ENCODE measurements at places on chromosomes 3 and 15.

DNA sequence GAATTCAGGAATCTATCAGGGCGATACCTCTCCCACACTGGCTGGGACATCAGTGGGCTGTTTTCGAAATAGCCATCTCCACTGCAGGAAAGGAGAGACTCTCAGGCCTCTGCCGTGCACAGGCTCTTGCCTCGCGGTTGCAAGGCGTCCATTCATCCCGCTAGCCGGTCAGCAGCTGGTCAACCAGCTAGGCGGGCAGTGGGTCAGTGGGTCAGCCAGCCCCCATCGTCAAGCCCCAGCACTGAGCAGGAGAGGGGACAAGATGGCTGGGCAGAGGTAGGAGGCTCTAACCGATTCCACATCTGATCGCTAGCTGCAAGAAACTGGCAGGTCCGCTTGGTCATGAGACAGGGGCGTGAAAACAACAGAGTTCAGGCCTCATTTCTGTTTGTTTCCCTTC lies 45.1 kb downstream of the MUC4 start:
- DNase-seq: no peak

- no peak for DNase-seq
Observed at GRCh38 chr3:25344670-25345069, 83.4 kb upstream of the RARB start.

DNA sequence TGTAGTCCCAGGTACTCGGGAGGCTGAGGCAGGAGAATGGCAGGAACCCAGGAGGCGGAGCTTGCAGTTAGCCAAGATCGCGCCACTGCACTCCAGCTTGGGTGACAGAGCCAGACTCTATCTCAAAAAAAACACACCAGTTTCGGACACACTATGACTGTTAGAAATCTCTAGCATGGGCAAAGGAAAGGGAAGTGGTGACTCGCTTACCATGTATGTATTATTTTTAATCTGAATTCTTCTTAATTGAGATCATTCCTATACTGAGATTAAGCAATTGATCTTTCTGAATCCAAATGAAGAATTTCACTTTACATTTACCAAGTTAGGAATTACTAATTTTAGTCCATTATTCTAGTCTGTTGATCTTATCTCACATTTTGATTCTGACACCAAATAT lies 459.2 kb upstream of the ALCAM start:
- no peak for DNase-seq

DNA sequence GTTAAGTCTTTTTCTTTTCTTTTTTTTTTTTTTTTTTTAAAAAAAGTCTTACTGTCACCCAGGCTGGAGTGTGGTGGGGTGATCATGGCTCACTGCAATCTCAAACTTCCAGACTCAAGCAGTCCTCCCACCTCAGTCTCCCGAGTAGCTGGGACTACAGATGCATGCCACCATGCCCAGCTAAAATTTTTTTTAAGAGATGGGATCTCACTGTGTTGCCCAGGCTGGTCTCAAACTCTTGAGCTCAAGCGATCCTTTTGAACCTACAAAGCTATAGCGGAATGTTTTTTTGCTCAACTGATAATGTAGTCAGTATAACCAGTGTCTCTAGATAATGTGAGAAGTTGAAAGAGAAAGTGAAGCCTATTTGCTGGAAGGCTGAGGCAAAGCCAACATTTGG lies 3.9 kb upstream of the IGF2BP2 start:
- DNase-seq: no peak

DNA sequence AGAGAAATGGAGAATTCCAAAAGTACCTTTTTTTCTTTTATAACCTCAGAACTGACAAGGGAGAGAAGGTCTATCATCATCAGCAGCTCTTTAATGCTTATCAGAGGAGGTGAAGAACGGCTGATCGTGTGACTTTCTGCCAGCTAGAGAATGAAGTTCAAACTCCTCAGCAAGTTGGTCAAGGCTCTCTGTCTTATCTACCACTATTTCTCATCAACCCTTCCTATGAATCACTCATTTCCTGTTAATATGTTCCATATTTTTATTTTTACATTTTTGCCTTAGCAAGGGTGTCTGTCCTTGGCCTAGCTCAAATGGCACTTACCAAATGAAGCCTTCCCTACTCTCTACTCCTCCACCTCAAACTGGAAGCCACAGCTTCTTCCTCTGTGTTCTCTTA lies 73.1 kb upstream of the TSPAN3 start:
- no peak for DNase-seq

- DNase-seq: no peak
Observed at GRCh38 chr3:181797431-181797830, 85.7 kb downstream of the SOX2 start.

DNA sequence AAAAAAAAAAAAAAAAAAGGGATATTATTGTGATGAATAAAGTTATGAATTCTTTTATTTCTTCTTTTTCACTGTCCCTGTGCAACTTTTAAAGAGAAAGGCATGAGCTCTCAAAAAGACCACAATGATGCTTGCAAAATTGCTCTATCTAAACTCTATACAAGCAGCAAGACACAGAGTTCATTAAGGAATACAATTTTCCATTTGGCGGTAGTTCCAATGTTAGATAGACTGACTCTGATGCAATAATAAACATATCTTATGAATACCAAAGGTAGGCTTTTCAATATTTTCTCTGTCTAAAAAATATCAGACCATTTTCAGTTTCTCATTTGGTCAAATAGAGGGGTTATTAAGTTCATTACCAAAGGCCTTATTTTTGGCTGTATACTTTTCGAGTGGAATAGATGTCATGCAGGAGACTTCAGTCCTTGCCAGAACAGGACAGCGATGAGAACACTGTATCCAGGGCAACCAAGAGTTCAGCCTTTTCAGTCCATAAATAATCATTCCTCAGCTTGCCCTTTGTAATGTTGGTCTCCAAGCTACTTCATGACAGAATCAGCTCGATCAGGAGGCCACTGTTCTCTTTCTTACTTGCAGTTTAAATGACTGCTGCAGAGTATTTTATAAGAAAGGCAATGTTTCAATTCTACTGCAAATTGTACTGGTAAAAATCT lies 162.9 kb upstream of the FAM3D start:
- no peak for DNase-seq

DNA sequence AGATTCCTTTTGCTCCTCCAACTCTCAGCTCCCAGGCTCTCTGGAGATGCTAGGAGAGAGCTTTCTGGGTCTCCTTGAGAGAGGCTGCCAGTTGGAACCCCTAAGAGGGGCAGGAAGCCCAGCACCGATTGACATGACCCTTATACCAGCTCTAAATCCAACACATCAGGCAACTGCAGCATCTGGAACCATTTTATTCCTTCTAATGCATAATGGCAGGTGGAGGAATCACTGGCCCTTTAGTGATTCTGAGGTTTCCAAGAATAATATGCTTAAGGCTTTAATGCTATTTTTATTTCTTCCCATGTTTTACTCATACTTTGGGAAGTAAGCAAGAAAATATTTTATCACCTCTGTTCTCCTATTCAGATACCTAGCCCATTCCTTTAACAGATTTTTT lies 60.3 kb upstream of the TEX264 start:
- no peak for DNase-seq

DNA sequence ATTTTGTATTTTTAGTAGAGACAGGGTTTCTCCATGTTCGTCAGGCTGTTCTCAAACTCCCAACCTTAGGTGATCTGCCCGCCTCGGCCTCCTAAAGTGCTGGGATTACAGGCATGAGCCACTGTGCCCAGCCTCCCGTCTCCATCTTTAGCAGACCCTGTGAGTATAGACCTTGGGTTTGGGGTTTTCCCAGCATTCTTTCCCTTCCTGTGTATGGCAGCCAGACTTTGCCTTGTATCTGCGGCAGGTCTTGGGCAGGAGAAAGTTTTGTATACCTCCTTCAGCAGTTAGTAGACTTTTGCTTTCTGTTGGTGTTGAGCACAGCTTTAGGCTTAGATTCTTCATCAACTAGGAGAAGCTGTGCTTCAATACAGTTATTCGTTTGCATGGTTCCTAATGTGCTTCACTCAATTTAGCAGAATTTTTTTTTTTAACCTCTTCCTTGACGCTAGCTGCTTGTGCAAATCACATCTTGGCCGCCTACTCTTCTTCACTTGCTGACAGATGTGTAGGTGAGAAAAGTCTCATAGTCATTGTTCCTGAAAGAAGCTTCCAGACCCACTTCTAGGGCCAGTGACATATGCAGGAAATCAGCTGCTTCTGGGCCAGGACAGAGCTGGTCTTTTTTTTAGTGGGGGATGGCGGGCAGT lies 38.4 kb downstream of the MAP2K1 start:
- DNase-seq: no peak

GRCh38 chr15:84855136-84855535 lies 29.3 kb upstream of the SLC28A1 start:
- no peak for DNase-seq

- no peak for DNase-seq
Observed at GRCh38 chr3:16294844-16295243, 29.8 kb downstream of the OXNAD1 start.

GRCh38 chr3:101828691-101829436 lies 20.4 kb upstream of the NFKBIZ start:
- no peak for DNase-seq

- DNase-seq: no peak
Observed at GRCh38 chr3:158486200-158486599, 84.8 kb upstream of the MLF1 start.

- no peak for DNase-seq
Observed at GRCh38 chr3:172659246-172660002, 51.4 kb downstream of the NCEH1 start.

GRCh38 chr3:157700405-157700804 lies 197.2 kb upstream of the VEPH1 start:
- no peak for DNase-seq

- no peak for DNase-seq
Observed at GRCh38 chr3:159775372-159775961, 213.2 kb upstream of the IL12A start.

DNA sequence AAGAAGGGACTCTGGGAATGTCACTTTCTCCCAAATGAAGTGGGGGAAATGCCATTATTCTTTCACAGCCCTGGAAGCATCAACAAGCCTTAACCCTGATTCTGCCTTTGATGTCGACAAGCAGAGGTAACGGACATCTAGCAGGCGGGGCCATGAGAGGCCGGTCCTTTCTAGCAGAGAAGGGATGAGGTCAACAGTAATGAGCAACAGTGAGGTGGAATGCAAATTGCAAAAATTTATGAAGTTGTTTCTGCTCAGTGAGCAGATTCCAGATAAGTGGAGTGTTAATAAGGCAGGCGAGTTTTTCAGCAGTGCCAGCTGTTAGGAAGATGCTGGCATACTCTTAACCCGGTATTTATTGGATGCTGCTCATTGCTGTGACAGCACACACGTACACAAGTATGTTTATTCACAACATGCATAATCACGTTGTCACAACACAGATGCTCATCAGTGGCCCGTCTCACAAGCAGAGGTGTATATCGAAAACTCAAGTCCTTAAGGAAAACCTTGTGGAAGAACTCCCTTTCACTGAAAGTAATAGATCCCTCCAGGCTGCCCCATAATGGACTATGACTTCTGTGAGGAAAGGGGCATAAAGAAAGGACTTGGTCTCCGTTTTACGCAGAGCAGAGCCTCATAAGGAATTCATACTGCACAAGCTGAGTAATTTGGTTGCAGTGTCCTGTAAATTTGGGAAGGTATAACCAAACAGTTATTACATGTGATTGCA lies 329.0 kb downstream of the IGSF11 start:
- DNase-seq: peak; percentile 2

DNA sequence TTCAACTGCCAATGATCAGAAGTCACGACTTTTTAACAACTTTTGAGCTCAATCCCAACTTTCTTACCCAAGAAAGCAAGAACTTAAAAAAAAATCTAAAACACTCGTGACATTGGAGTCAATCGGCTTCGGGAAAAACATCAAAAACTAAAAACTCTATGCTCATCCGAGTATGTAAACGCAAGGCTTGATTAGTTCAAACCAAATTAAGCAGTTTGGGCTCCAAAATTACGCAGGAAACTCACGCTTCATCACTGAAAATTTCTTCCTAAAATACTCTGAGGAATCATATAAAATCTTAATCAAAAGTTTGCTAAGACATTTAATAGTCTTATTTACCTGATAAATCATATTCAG lies 1.6 kb downstream of the TRA2B start:
- DNase-seq: no peak

DNA sequence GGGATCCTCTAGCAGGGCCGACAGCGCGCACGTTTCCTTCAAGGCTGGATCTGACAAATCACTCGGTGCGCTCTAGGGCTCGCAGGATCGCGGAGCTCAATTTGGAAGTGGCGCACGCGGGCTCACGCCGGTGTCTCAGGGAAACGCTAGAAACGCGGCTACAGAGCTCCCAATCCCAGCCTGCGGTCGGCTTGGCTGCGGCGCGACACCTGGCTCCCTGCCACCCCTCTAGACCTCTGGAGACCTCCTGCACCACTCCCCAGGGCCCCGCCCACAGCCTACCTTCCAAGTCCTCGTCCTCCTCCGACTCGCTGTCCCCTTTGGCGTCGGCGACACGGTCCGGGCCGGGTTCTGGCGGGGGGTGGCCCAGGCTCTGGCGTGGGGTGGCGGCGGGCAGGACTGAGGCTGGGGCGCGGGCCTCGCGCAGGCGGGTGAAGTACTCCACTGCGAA lies 596 bp downstream of the PRKAR2A start:
- DNase-seq: no peak

- no peak for DNase-seq
Observed at GRCh38 chr3:122952520-122952919, 75.0 kb downstream of the SEMA5B start.

DNA sequence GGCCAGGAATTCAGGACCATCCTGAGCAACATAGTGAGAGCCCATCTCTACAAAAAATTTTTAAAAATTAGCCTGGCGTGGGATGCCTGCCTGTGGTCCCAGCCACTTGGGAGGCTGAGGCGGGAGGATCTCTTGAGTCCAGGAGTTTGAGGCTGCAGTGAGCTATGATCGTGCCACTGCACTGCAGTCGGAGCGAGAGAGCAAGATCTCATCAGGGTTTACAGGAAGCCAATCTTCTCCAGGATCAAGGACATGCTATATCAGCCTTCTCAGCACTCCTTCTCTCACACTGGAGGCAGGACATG lies 451 bp upstream of the STOML1 start:
- DNase-seq: no peak

GRCh38 chr3:5898106-5898505 lies 710.6 kb downstream of the EDEM1 start:
- no peak for DNase-seq

DNA sequence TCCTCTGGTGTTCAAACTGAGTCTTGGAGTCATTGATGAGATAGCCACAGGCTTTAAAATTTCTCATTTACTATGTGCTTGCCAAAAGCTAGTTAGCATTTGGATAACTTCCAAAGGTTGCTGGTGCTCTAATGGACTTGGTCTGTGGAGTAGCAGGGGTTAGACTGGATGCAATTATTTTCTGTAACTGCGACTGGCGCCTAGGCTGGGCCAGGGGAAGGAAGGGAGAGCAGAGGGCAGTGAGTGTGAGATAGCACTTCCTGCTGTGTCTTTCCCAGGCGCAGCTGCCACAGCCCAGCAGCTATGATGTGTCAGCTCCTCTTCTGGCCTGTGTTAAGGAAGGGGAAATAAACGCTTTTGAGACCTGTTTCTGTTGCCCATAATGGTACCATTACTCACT lies 98.6 kb downstream of the MYRIP start:
- no peak for DNase-seq

Measured in NCI-H1694 (cell line).